ENCODE measurements at places on chromosomes 7 and 10. TPM values are rescaled to one million over a fixed set of nuclear protein-coding genes. Genes with fewer than 3 reads are reported as not detected.

Gene NKX2-3
- total RNA-seq: 2.9 TPM

Gene FGFBP3
- total RNA-seq: 3.4 TPM

Gene EPHB6
- total RNA-seq: 37.1 TPM

Gene AKR1C3
- total RNA-seq: 31.1 TPM
